ENCODE measurements at places on chromosomes 4 and X.

DNA sequence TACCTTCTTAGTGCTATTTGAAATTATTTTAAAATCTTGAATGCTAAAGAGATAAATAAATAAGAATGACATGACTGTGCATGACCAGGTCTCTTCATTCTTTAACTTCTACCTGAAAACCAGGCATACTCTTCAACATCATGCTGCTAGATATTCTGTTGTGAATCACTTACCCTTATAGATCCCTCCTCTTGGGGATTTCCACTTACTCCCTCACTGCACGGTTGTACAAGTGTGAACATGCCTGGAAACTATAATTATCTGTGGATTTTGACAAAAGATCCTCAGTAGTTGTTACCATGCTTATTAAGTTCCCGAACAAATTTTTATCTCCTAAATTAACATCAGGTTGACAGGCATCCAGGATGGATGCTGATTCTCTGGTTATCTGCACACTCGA, 54.3 kb downstream of the ADGRL3 start:
- DNase-seq = no peak

GRCh38 chrX:4905576-4905975, 1192.1 kb upstream of the PRKX start:
- DNase-seq = no peak

GRCh38 chr4:19224820-19225219, 1026.9 kb upstream of the SLIT2 start:
- DNase-seq = peak; percentile 5

- no peak for DNase-seq
Measured at GRCh38 chrX:80223982-80224579, 196.2 kb upstream of the TENT5D start.

DNA sequence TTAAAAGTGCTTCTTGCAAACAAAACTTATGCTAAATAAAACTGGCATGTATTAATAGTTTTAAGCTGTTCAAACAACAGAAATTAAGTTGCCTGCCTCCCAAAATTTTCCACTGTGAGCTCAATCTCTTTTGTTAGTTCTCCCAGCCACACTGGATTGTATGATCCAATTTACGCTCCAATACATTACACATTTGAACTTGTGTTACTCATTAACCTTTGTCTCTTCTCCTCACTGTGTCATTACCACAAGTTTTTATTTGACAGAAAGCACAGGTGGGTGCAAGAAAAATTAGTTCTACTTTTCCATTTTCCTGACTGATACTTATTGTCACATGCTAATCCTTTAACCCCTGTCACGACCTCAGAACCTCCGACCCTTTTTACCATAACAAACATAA, 55.5 kb downstream of the SHISA3 start:
- no peak for DNase-seq

DNA sequence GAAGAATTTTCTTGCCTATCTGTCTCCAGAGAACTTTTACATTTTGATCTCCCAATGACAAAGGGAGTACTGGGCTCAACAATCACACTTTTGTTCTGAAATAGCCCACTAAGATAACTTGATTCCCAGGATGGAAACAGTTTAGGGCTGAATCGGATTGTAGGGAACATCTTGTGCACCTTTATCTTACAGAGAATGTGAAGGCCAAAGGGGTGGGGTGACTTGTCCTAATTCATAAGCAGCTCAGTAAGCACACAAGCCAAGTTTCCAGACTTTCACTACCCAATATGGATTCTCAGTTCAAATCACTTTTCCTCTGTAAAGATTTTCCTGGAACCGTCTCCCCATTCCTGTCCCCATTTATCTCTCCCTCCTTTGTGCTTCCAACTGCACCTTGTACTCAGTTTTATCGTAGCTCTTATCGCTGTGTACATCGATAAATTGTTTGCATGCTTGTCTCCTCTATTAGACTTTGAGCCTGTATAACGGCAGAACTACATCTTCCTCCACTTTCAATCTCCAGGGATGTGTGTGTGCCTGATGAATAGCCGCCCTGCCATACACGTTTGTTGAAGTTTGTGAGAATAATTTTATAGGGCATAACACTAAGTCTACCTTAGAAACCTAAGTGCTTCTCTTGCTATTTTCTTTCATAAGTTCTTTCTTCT, 77.4 kb downstream of the MBNL3 start:
- no peak for DNase-seq

GRCh38 chr4:37232315-37232714, 12.2 kb upstream of the NWD2 start:
- no peak for DNase-seq

GRCh38 chr4:2691952-2692435, 64.1 kb downstream of the TNIP2 start:
- no peak for DNase-seq

DNA sequence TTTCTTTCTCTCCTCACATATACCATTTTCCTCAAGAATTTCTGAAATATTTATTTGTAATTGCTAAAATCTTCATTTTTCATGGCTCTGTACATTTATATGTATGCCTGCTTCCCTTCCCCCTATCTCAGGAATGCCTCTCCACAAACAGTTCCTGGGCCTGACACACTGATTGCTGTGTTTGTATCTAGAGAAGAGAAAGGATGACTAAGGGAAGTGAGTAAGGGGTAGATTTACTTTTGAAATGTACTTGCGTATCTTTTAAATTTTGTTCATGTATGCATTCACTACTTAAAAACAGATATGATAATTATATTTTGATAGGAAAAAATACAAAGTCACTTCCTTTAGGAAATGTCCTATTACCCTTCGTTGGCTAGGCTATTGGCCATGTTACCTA, 790.8 kb downstream of the PCDH18 start:
- no peak for DNase-seq

GRCh38 chr4:106497271-106497670, 128.7 kb upstream of the GIMD1 start:
- no peak for DNase-seq

DNA sequence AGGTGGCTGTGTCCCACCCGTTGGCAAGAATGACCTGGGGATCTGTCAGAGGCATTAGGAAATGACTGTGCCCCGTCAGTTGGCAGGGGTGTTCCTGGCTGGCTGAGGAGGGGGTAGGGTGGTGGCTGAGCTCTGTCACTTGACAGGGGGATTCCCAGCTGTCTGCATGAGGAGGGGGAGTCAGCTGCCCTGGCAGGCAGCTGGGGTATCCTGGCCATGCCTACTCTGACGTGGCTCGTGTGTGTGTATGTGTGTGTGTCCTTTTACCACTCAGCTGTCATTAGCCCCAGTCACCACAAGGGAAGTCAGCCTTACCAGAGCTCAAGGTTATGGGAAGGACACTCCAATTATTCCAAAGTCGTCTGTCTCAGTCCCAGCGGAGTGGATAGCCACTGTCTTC, 93.2 kb downstream of the EFNB1 start:
- DNase-seq = no peak

DNA sequence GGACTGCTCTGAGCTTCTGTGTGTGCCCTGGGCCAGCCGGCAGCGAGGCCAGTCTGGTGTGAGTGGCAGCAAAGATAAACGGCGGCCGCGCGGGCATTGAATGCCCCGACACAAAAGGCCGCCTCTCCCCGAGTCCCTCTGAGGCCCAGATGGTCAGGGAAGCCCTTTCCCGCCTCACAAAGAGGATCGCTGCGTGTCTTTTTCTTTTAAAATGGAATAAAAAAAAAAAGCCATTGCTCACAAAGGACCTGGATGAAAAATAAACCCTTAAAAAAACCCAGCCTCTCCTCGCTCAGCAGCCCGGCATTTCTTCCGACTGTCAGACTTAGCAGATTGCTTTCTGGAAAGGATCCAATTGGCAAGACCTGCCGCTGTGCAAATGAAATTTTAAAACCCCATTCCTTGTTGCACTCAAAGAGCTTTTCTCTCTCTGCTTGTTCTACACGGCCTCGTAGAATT, 578.7 kb downstream of the BCOR start:
- DNase-seq = peak; percentile 15

GRCh38 chr4:20109391-20109790, 142.3 kb upstream of the SLIT2 start:
- no peak for DNase-seq

GRCh38 chr4:182881914-182882313, 35.3 kb downstream of the DCTD start:
- DNase-seq = no peak
